Right renal pelvis (tissue), 4 donors: ENCODE measurements at places on chromosomes 7 and 10.

GRCh38 chr7:51019891-51020870 lies 237.5 kb upstream of the GRB10 start:
- DNase-seq: no peak

DNA sequence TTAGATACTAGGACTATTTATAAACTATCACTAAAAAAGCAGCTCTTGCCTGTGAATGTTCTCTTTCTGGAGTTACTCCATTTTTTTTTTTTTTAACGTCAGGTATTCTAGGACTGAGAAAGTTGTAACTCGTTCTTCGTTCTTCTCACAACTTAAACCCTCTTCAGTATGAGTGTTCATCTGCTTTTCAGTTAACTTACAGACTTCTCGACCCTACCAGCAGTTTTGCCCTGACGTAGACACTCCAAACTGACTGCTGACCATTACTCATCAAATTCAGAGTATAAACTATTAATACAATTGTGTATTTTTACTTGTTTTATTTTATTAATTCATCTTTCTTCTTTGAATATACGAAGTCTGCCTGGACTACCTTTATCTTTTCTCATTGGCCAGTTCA lies 353.1 kb downstream of the GPR37 start:
- no peak for DNase-seq

GRCh38 chr10:86400705-86401587 lies 34.4 kb upstream of the GRID1 start:
- no peak for DNase-seq

GRCh38 chr7:108010377-108010776 lies 7.4 kb upstream of the LAMB1 start:
- no peak for DNase-seq
